ENCODE measurements at places on chromosomes 6 and 20.

DNA sequence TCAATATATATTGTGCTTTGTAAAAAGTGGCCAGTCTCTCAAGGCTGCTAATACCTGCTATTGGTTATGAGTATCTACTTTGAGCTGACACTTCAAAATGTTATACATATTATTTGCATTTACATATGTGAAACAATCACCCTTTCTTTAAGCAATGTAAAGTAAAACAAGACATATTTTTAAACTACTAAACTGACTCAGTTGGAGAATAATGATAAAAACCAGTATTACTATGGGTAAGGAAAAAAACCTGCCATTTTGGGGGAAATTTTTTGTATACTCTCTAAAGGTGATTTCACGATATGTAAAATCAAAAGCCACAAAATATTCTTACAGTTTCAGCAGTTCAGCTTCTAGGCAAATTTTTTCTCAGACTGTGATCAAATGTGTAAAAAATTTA, 232.3 kb downstream of the PRL start:
- no peak for DNase-seq

DNA sequence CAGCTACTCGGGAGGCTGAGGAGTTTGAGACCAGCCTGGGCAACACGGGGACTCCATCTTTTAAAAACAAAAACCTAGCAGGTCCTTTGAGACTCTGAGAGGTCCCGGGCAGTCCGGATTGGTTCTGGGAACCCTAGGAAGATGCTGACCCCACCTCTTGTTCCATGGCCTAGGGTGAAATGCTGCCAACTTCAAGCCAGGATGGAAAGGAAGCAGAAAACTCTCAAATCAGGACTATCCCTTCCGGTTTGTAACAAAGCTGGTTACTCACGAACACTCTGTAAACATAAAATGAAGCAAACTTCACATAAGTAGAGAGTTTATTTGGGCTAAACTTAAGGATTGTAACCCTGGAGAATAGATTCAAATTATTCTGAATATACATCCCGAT, 28.0 kb downstream of the CAPN11 start:
- DNase-seq: no peak

- no peak for DNase-seq
Measured at GRCh38 chr20:56580226-56580625, 47.2 kb downstream of the FAM209B start.

DNA sequence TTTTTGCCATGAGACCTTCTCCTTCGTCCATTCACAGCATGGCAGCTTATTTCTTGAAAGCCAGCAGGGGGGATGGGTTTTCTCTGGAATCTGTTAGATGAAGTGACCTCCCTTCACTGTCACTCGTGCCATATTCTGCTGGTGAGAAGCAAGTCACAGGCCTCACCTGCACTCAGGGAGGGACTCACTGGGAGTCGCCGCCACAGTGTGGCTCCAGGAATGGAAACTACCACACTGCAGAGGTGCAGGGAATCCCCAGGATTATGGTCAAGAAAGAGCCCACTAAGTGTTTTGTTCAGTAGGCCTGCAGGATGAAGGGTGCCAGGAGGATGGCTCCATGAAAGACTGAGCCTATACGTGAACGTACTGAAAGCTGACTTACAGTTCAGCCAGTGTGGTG, 161.1 kb upstream of the AKAP12 start:
- DNase-seq: no peak
